ENCODE measurements at places on chromosomes 4 and X.

DNA sequence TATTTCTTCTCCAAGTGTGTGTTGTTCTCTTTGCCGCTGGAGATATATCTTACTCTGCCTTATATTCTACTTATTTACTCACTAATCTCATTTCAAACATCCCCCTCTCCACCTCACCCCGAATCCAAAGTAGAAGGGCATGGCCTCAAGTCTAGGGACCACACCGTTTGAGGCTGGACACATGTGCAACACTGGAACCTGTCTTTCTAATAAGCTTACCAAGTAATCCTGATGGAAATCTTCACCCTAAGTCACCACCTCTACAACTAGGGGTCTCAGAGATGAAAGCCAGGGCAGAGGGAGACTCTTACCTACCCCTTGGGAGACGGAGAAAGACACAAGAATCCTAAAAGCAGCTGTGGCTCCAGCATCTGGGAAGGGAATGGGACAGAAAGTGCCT, 6.0 kb downstream of the PROM1 start:
- no peak for DNase-seq

- peak; percentile 14 for DNase-seq
Measured at GRCh38 chr4:172202480-172203076, 389.4 kb downstream of the GALNTL6 start.

- DNase-seq = no peak
Measured at GRCh38 chr4:97942951-97943350, 200.3 kb downstream of the STPG2 start.

DNA sequence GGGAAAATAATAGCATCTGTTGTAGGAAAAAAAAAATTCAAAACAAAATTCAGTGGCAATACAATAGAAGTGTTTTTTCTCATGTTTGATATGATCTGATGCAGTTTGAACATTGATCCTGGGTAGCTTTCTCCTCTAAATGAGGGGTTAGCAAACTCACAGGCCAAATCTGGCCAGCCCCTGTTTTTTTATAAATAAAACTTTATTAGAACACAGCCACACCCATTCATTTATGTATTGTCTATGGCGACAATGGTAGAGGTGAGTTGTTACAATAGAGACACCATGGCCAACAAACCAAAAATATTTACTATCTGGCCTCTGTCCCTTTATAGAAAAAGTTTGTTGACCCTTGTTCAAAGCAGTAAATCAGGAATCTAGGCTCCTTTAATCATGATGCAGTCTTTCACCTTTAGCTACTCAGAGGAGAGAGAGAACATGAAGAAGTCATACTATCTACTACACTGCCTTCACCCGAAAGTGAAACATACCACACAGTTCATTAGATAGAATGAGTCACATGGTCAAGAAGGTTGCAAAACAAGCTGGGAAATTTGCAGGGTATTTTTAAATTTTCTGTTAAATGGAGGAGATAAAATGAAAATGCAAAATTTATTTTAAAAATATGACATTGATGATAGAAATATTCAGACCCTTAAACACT, 186.6 kb upstream of the MAOA start:
- DNase-seq = no peak

DNA sequence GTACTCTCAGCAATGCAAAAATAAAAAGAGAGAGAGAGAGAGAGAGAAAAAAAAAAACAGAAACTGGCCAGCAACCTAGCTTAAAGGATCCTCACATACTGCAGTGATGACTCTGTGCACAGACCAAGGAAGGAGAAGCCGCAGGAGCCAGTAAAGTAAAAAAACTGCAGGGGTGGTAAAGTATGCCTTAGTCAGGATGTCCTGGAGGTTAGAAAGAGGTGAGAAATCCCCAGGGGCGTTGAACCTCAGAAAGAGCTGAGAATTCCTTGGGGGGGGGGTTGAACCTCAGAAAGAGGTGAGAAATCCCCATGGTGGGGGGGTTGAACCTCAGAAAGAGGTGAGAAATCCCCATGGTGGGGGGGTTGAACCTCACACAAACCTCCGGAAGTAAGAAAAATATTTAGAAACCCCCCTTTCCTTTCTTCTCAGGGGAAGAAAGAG, 48.0 kb downstream of the MAGEA9 start:
- peak; percentile 29 for DNase-seq

DNA sequence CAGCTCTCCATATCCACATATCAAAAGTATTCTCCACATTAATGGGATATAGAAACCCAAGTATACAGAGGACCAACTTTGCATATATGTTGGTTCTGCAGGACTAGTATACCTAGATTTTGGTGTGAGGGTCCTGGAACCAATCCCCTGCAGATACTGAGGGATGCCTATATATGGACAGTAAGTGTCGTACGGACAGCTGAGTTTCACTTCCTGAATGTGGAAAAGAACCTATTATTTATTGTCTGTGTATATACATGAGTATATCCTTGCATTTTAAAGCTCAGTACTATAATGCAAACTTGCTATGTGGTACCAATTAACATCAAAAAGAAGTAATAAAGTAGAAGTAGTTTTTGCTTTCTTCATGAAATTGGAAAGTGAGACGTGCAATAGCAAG, 101.9 kb downstream of the FBXW7 start:
- DNase-seq = no peak

- DNase-seq = no peak
Measured at GRCh38 chrX:6225911-6226595, 2.6 kb downstream of the NLGN4X start.

GRCh38 chr4:8900588-8900987, 28.9 kb upstream of the HMX1 start:
- DNase-seq = no peak

GRCh38 chrX:96373047-96373355, 311.6 kb upstream of the DIAPH2 start:
- DNase-seq = no peak

- DNase-seq = peak; percentile 58
Measured at GRCh38 chr4:117134386-117134785, 49.0 kb upstream of the TRAM1L1 start.

DNA sequence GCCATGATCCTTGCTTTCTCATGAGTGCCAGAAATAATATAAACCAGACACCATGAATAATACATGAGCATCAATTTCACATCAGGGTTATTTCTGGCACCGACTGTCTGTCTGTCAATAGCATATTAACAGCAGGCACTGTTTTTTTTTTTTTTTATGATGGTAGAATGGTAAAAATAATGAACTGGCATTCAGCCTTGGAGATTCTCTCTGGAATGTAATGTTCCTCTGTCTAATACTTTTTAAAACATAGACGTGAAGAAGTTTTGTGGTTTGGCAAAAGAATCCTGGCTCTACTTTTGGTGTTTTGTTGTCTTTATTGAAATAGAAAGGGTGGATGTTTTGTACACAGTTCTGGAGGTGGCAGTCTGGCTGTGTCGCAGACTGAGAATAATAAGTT, 874.6 kb upstream of the PRKX start:
- no peak for DNase-seq

DNA sequence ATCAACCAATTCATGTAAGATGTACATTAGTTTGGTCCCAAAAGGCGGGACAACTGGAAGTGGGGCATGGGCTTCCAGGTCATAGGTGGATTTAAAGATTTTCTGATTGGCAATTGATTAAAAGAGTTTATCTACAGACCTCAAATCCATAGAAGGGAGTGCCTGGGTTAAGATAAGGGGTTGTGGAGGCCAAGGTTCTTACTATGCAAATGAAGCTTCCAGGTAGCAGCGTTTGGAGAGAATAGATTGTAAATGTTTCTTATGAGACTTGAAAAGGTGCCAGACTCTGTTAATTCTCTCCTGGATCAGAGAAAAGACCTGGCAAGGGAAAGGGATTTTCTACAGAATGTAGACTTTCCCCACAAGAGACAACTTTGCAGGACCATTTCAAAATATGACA, 2.4 kb downstream of the MGST2 start:
- DNase-seq = no peak

DNA sequence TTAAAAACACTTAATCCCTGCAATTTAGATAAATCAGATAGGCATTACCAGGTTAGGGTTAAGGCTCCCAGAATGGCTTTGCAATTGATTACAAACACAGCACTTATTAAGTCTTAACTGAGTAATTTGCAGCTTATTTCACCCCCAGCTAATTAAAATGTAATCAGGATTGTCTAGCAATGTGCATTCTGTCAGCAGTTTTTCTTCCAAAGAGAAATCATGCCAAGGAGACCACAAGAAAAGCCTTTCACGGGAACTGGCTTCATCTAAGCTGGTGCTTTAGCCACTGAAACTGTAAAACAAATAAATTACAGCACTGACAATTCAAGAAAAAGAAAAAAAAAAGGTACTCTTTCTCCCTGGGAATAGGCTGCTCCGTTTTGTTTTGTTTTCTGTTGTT, 2.1 kb downstream of the ANOS1 start:
- no peak for DNase-seq

DNA sequence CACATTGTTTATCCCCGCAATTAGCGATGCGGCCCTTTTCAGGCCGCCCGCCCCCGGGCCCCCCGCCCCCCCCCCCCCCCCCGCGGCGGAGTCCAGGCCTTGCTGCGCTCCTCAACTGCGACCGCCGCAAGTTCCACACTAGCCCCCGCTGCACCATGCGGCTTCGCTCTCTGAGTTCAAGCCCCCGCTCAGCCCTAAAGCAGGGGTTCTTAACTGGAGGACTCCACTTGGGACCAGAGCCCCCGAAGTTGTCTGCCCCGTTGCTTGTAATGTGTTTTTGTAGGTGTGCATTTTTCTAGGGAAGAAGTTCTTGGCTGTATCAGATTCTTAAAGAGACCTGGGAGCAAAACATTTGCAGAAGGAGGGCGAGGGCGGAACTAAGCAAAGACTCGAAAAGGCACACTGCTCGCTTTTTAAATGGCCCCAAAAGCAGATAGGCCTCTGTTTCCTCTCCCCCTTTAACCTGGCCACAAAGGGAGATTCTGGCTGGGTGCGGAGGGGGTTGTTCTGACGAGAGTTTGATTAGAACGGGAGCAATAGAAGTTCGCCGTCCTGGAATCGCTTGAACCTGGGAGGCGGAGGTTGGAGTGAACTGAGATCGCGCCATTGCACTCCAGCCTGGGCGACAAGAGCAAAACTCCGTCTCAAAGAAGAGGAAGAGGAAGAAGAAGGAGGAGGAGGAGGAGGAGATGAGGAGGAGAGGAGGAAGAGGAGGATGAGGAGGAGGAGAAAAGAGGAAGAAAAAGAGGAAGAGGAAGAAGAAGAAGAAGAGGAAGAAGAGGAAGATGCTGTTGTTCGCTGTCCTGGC, 2.3 kb upstream of the MSX1 start:
- no peak for DNase-seq

- no peak for DNase-seq
Measured at GRCh38 chrX:39829965-39830364, 267.8 kb downstream of the BCOR start.

- peak; percentile 9 for DNase-seq
Measured at GRCh38 chr4:152408514-152409327, 127.2 kb downstream of the FBXW7 start.

GRCh38 chr4:53450773-53451172, 73.3 kb downstream of the FIP1L1 start:
- DNase-seq = no peak

- DNase-seq = no peak
Measured at GRCh38 chrX:109936114-109936513, 66.8 kb upstream of the TMEM164 start.

- no peak for DNase-seq
Measured at GRCh38 chrX:54494989-54495813, 833 bp downstream of the FGD1 start.

DNA sequence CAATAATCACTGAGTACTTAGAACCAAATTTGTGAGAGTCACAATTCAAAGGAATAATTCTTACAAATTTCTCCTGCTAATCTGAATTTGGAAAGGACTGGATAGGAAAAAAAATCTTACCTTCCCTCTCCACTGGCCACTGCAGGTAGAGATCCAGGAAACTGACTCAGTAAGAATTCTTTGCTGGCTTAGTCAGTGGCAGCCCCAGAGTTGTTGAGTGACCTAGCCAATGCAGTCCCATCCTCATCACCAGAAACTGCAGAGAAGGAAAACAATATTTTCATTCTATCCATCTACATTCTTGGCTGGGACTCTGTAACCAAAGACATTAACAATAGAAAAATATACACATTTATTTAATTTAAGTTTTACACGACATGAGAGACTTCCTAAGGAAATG, 572.0 kb downstream of the ADGRL3 start:
- no peak for DNase-seq

GRCh38 chr4:181536196-181536746, 706.9 kb upstream of the TENM3 start:
- no peak for DNase-seq

DNA sequence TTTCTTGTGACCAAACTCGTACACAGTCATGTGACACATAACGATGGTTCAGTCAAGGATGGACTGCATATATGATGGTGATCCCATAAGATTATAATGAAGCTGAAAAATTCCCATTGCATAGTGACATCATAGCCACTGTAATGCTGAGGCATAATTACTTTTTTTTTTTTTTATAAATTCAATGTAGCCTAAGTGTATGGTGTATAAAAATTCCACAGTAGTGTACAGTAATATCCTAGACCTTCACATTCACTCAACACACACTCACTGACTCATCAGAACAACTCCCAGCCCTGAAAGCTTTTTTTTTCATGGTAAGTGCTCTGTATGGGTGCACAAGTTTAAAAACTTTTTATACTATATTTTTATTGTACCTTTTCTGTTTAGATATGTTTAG, 105.0 kb downstream of the AREG start:
- no peak for DNase-seq

DNA sequence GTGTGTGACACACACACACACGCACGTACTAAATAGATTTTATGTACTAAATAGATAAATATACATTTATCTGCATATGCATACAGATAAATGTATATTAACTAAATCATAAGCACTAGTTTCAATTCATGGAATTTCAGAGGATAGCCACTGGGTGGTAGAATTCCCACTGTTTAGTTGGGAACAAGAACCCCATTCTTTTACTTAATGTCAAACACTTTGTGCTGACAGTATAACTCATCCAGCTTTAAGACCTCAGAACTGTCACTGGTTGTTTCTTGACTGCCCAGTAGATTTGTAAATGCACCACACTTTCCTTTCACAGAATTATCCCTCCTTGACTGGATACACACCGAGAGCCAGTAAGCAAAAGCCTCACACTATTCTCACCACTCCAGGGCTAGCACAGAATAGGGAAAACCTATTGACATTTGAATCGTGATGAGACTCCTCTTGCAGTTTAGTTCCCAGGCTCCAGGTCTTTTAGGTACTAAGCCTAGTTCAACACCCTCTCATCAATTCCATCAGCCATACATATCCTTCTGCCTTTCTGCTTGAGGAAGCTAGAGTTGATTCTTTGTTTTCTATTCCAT, 32.4 kb downstream of the PPARGC1A start:
- no peak for DNase-seq

- peak; percentile 95 for DNase-seq
Measured at GRCh38 chr4:23728393-23728792, 161.5 kb downstream of the PPARGC1A start.

DNA sequence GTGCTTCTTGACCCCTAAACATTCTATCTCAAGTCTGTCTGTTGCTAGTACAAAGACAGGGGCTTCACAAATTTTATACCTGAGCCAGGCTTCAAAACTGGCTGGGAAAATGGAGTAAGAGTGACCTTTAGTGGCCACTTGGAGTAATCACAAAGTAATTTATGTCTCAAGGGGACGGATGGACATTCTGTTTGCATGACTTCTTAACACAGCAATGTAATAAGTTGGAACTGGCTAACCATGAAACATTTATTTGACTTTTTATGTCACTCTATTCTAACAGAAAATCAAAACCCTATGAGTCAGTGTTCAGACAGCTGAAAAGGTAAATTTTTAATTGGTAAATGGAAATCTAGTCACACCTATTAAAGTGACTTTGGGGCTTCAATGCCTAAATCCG, 600.6 kb downstream of the ANKRD50 start:
- peak; percentile 49 for DNase-seq

GRCh38 chr4:107640197-107640596, 79.8 kb downstream of the PAPSS1 start:
- DNase-seq = no peak

GRCh38 chr4:11416071-11416766, 12.5 kb downstream of the HS3ST1 start:
- DNase-seq = no peak

Measured in fibroblast of skin of left quadriceps (primary cell).